Activated CD4-positive, alpha-beta T cell treated with anti-CD3 and anti-CD28 coated beads for 24 hours (primary cell): ENCODE measurements at places on chromosomes 1 and 21.

DNA sequence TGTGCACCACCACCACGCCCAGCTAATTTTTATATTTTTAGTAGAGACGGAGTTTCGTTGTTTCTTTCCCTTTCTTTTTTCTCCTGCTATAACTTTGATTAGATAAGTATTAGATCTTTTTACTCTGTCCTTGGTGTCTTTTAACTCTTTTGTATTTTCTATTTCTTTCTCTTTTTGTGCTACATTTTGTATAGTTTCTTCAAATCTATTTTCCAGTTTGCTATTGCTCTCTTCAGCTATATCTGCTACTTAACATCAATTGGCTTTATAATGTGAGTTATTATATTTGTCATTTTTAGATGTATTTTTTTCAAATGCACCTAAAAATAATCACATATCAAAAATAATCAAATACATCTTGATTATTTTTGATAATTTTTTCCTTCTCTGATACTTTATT is 16.0 kb upstream of the ERRFI1 start:
- no peak for DNase-seq

DNA sequence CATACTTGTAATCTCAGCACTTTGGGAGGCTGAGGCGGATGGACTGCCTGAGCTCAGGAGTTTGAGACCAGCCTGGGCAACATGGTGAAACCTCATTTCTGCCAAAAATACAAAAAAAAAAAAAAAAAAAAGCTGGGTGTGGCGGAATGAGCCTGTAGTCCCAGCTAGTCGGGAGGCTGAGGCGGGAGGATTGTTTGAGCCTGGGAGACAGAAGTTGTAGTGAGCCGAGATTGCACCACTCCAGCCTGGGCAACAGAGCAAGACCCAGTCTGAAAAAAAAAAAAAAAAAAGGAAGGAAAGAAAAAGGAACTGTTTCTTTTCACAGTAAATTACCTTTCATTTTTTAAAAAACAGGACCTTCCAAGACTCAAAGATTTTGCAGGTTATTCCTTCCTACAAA is 29.5 kb downstream of the LIN9 start:
- no peak for DNase-seq

DNA sequence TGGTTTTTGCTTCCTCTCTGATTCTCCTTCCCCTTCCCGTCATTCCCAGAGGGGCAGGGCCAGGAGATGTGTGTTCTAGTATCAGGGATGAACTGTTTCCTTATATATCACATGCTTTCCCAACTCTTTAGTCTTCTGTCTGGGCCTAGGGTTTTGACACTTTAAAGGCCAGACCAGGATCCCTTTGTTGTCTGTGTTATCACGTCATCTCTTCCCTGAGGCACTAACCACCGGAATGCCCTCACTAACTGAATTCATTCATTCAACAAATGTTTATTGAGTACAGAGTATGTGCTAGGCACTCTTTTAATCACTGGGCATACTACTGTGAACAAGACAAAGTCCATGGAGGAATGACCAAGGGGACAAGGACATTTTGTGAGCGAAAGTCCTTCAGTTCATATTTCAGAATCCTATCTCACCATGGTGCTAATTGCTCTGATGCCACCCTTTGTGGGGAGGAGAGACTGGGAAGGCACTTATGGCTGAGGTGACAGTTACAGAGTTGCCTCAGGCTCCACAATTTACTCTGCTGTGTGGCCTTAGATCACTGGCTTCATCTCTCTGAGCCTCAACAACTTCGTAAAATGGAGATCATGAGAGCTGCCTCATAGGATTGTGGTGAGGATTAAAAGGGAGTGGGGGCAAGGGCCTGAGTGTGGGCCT is 12.0 kb upstream of the ZNF362 start:
- DNase-seq = no peak

DNA sequence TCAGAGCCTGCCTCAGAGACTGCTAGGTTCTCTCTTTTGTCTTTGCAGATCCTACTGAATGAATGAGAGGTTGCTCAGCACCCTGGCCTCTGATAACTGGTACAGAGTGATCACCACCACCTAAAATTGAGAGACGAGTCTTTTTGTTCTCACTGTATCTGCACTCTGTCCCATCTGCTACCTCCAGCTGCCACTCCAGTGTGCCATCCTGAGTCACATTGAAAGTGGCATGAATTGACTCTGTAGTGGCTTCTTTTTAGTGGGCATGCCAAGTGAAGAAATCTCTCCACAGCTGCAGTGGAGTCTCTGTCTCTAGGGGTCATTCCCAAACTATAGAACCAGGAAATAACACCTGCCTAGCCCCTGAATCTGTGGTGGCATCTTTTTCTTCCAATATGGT is 14.7 kb downstream of the CAMK1G start:
- DNase-seq = no peak

DNA sequence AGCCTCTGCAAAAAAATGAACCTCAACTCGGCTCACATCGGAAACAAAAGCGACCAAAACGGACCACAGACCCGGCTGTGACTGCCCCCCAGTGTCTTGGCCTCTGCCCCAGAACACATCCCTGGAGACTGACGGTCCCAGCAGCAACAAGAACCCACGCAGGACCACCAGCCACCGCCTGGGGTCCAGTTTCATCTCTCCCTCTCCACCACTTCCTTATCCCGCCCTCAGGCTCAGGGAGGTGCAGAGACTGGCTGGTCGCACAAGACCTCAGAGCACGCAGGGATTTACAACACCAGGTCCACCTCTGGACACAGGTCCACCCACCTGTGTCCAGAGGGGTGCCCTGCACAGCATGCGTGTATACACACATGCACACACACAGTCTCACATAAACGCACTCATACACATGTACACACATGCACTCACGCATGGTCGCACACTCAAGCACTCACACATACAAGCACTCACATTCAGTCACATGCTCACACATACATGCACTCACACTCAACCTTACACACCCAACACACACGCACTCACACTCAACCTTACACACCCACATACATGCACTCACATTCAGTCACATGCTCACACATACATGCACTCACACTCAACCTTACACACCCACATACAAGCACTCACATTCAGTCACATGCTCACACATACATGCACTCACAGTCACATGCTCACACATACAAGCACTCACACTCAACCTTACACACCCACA is 18.6 kb upstream of the TMEM52 start:
- DNase-seq = no peak

DNA sequence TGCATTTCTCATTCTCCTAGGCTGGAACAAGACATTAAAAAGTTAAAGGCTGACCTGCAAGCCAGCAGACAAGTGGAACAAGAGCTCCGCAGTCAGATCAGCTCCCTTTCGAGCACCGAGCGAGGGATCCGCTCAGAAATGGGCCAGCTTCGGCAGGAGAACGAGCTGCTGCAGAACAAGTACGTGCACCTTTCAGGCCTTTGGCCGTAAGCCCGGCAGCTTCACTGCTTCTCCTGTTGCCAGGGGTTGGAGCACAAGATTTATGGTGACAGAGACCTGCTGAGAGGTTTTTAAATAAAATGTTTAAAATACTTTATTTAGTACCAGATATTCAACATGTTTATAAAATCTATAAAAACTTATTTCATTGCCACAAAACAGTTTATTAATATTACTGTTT is 53.4 kb downstream of the MACO1 start:
- no peak for DNase-seq

DNA sequence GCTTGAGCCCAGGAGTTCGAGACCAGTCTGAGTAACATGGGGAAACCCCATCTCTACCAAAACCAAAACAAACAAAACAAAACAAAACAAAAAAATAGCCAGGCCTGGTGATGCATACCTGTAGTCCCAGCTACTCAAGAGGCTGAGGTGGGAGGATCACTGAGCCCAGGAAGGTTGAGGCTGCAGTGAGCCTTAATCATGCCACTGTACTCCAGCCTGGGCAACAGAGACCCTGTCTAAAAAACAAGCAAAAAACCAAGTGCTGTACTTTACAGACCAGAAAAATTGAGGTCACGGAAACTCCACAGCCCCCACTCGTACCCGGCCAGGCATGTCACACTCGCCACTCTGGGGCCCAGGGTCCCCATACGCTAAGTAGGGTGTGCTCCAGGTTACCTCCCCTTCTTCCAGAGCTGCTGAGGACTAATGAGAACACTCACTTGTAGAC is 22.9 kb downstream of the ATP2B4 start:
- DNase-seq = no peak

GRCh38 chr21:29888437-29888836 is 51.4 kb downstream of the GRIK1 start:
- DNase-seq = no peak

DNA sequence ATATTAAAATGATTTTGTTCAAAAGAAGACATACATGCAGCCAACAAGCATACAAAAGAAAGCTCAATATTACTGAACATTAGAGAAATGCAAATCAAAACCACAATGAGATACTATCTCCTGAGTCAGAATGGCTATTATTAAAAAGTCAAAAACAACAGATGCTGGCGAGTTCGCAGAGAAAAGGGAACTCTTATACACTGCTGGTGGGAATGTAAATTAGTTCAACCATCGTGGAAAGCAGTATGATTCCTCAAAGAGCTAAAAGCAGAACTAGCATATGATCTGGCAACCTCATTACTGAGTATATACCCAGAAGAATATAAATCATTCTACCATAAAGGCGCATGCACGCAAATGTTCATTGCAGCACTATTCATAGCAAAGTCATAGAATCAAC is 126.0 kb upstream of the HMCN1 start:
- no peak for DNase-seq

GRCh38 chr1:113616156-113616555 is 143.1 kb downstream of the PHTF1 start:
- DNase-seq = no peak

- no peak for DNase-seq
Measured at GRCh38 chr1:43077273-43077672, 94.8 kb downstream of the EBNA1BP2 start.

GRCh38 chr1:90708236-90708786 is 8.8 kb downstream of the BARHL2 start:
- no peak for DNase-seq

DNA sequence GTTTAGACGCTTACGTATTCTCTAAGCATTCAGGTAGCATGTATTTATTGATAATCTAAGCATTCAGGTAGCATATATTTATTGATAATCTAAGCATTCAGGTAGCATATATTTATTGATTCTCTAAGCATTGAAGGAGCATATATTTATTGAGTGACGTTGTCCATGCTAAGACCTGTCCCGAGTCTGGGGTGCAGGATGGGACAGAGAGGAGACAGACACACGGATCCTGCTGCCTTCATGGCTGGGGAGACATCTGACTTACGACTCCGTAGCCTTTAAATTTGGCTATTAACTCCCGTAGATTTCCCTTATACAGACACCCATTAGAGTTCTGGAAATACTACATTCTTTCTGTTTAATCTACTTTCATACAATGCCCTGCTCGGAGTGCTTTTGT is 982 bp downstream of the SCCPDH start:
- DNase-seq = no peak

DNA sequence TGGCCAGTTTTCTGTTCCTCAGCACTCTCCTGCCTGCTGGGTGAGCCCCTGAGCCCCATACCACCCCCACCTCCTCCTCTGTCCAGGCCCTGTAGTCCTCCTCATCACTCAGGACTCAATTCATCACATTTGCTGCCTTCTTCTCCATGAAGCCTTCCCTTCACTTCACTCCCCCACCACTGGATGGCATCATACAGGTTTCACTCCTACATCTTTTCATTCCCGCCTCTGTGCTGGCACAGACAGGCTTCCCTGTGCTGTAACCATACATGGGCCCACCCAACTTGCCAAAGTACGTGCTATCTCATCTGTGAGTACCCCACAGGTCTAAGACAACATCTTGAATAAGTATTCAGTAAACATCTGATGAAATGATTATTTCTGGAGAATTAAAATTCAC is 56.9 kb downstream of the SLC45A1 start:
- DNase-seq = no peak

DNA sequence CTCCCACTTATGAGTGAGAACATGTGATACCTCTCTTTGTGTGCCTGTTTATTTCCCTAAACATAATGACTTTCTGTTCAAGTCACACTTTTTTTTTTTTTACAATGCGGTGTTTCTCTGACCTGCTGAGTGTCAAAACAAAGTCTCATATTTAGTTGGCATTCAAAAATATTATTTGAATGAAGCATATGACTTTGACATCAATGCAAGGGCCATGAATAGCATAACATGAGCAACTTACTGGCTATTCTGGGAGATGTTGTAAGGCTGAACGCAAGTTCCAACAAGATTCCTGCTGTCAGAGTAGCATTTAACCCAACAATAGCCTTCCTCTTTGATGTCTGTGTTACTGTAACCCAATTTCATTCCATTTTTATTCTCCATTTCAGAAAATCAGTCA is 2.0 kb upstream of the KRTAP19-1 start:
- DNase-seq = no peak

DNA sequence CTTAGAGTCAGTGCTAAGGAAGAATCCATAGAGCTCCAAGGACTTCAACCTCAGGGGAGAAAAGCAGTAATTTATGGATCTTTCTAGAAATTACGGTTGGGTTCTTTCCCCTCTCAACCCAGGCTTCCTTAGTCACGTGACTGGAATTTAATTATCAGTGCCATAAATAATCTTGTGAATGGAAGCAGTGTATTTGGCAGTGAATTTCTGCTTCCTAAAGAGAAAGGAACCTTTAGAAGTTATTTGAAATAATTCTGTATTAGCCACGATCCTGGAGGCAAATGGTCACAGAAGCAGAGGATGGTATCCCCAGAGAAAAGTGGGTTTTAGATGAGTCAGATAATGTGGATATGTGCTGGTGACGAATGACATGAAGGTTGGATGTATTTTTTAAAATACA is 89.6 kb downstream of the NFIA start:
- DNase-seq = no peak
